ENCODE measurements at places on chromosomes 3 and 15.

- no peak for DNase-seq
Measured at GRCh38 chr3:168859574-168859973, 763.9 kb upstream of the GOLIM4 start.

DNA sequence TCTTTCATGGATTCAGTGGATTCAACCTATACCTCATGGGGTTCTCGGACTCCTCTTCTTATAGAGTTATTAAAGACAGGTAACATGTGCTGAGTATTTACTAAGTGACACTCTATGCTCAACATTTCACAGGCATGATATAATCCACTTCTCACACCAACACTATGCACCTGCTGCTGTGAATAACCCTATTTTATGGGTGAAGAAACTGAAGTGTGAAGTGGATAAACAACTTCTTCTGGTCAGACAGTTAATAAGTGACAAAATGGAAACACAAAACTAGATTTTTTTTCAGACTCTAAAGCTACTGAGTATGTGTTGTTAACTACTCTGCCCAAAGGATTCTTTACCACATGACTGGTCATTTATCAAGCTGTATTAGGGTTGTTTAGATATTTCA is 403.5 kb downstream of the DIPK2A start:
- DNase-seq, result no peak

- no peak for DNase-seq
Measured at GRCh38 chr3:64489361-64490044, 198.3 kb downstream of the ADAMTS9 start.

DNA sequence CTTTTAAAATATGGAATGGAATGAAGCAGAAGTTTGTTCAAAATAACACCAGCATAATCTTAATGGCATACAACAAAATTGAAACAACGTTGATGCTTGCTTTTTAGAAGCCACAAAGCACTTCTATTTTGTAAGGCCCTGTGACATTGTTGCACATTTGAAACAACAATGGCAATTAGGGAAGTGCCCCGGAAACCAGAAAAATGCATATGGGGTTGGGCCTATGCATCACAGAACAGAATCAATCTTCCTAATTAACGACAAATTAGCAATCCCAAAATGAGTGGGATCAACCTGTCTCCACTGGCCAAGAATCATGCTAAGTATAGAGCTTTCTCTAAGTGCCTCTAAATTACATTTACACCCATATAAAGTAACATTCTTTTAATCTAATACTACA is 168.9 kb downstream of the MEIS2 start:
- DNase-seq, result no peak

DNA sequence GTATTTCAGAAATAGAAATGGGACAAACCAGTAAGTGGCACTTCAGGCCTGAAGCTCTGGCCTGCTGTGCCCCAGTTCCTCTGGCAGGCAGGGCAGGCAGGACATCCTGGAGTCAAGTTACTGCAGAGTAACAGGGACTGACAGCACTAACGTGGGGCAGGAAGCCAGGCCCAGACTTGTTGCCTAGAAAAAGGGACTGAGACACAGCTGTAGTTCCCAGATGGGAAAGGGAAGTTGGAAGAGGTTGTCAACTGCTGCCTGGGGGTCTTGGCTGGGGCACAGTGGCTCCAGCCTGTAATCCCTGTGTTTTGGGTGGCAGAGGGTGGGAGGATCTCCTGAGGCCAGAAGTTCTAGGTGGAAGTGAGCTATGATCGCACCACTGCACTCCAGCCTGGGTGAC is 171.9 kb downstream of the FMN1 start:
- DNase-seq, result no peak

GRCh38 chr3:194687638-194688199 is 2.0 kb downstream of the FAM43A start:
- DNase-seq, result peak; percentile 61

DNA sequence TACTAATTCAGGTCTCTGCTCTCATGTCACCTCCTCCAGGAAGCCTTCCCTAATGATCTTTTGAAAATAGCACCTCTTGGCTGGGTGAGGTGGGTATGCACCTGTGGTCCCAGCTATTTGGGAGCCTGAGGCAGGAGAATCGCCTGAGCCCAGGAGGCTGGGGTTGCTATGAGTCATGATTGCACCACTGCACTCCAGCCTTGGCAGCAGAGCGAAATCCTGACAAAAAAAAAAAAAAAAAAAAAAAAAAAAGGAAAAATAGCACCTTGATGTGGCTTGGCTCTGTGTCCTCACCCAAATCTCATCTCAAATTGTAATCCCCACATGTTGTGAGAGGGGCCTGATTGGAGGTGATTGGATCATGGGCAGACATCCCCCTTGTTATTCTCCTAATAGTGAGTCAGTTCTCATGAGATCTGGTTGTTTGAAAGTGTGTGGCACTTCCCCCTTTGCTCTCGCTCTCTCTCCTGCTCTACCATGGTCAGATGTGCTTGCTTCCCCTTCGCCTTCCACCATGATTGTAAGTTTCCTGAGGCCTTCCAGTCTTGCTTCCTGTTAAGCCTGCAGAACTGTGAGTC is 11.2 kb upstream of the RNU6-1 start:
- no peak for DNase-seq

GRCh38 chr3:5138214-5138981 is 16.3 kb downstream of the ARL8B start:
- DNase-seq, result no peak

DNA sequence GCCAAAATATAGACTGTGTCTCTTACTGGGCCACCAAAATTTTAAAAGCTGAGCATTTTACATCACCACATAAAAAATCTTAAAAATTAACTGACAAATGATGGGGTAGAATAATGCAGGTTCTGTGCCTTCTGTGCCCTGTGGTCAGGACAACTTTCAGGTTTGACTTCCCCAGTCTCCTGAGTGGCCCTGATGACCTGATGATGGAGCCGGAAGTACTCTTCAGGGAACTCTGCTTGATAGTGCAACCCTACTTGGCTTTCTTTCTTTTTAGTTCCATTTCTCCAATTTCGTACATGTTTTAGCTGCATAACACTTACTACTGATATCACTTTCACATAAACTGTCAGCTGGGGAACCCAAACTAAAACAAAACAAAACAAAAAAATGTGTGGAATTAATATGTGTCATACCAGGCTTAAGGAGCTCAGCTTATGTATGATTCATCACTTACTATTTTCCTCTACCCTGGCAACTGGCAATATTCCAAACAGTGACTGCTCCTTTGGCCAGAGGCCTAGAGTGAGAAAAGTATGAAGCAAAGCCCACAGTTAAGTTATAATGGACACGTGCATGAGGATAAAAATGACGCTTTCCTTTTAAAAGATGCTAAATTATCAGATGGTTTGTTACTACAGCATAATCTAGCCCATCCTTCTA is 194.3 kb downstream of the BCHE start:
- no peak for DNase-seq

DNA sequence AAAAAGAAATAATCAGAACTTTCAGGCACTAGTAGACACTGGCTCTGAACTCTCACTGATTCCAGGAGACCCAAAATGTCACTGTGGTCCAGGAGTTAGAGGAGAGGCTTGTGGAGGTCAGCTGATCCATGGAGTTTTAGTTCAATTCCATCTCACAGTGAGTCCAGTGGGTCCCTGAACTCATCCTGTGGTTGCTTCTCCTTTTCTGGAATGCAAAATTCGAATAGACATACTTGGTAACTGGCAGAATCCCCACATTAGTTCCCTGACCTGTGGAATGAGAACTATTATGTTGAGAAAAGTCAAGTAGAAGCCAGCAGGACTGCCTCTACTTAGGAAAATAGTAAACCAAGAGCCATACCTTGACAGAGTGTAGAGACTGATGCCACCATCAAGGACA is 87.3 kb upstream of the OXTR start:
- no peak for DNase-seq

GRCh38 chr3:149449182-149449581 is 25.3 kb upstream of the TM4SF4 start:
- DNase-seq, result no peak

- no peak for DNase-seq
Measured at GRCh38 chr15:63763476-63764123, 70.1 kb downstream of the HERC1 start.

DNA sequence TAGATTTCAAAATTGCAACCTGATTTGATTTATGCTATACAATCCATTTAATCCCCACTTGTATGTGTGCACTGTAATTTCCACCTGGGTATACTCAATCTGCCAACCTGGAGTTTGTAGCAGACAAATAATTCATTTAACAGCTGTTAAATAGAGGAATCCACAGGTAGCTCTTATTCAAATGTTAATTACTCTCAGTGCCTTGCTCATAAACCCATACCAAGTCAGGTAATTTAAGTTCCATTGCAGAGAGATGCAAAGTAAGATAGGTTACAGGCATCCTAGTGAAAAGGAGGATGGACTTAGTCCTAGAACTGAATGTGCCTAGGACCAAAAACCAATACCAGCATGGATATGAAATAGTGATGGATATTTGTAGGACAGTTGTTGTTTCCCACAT is 674.2 kb downstream of the TBL1XR1 start:
- no peak for DNase-seq

DNA sequence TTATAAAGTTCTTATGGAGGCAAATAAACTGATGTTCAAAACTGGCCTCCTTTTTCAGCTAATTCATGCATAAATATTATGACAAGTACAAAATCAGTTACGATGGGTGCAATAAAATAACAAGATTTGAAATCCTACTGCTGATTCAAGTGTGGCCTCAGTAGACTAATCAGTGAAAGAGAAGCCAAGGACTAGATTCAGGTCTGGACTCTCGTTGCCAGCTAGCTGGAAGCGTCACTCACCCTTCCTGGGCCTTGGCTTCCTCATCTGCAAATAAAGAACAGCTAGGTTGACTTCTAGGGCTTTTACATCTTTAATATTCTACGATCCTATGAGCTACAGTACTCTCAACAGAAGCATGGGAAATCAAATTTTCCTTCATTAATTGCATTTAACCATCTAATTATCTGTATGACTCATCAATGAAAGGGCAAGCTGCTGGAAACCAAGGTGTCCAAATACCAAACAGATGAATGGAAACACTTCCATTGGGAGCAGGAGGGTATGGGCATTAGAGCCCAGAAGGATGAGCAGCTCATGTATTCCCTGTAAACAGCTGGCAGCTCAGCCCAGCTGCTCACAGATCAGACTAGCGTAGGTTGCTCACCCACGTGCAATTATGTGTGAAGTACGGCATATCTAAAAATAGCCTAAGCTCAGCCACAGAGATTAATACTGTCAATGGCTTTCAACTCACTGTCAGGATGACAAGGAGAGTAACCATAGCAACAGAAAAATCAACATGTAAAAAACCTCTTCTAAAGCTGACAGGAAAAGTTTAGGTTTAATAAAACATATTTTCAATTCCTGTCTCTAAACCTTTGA is 294.8 kb downstream of the PLCL2 start:
- no peak for DNase-seq

DNA sequence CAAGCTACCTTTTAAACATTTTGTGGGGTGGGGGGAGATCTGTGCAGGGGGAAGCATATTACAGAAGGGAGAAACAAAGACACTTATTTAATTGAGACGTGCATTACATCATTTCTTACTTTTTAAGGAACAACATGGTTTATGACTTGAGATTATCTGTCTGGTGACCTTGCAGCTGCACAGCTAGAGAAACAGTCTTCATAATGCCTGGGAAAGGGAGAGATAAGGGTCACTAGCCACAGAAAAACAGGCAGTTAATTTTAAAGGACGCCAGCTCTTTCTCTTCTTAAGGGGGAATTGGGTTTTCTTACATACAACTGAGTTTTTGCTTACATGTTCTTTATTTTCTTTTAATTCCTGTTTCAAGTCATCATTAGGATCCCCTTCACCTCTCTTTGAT is 147.9 kb downstream of the SST start:
- no peak for DNase-seq

DNA sequence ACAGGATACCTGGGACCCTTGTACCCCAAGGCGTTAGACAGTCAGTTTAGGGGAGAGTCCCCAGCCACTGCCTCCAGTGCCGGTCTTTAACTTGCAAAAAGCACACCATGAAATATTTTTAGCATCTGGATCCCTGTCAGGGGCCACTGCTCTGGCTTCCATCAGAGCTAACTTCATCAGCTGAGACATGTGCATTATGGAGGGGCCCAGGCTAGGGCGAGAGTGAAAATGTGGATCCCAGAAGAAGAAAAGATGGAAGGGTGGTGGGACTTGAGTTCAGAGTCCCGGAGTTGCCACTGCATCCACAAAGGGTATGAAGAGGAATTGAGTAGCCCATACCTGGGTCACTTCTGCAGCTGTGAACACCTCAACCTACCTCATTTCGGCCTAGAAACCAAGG is 23.5 kb upstream of the SPATA12 start:
- no peak for DNase-seq

DNA sequence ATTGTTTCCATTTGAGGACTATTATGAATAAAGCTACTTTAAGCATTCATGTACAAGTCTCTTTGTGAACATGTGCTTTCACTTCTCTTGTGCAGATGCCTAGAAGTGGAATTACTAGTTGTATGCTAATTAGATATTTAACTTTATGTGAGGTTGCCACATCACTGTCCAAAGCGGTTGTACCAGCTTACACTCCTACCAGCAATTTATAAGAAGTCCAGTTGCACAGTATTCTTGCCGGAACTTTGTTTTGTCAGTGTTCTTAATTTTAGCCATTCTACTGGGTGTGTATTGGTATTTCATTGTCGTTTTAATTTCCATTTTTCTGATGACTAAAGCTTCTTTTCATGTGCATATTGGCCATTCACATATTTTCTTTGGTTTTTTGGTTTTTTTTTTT is 29.1 kb downstream of the SEMA3G start:
- DNase-seq, result no peak

DNA sequence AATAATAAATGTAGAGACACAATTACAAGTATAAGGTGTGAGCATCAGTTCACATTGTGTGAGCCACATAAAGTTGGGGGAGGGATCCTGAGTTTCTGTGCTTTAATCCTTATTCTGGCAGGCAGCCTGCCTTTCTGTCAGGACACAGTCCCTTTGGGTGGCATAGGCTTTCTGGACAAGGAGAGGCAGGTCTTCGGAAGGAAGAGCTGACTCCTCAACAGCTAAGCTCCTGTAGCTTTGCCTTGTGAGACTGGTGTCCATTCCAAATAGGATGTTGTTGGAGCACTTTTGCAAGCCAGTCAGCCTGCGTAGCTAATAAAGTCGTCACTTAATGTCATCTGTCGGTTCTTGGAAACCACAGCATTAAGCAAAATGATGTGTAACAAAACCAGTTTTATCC is 151.9 kb upstream of the MCTP2 start:
- no peak for DNase-seq

GRCh38 chr15:77014132-77015081 is 19.5 kb downstream of the PSTPIP1 start:
- DNase-seq, result no peak

GRCh38 chr15:42065468-42065867 is 28.9 kb downstream of the PLA2G4D start:
- no peak for DNase-seq

- no peak for DNase-seq
Measured at GRCh38 chr15:43274136-43274535, 7.4 kb upstream of the TGM5 start.

- no peak for DNase-seq
Measured at GRCh38 chr15:24899367-24899766, 55.4 kb upstream of the SNRPN start.
